ENCODE measurements at places on chromosomes 11 and 22.

- DNase-seq: no peak
Measured at GRCh38 chr11:20226933-20227332, 66.7 kb upstream of the DBX1 start.

- DNase-seq: no peak
Measured at GRCh38 chr11:44661311-44661717, 65.4 kb upstream of the TSPAN18 start.

DNA sequence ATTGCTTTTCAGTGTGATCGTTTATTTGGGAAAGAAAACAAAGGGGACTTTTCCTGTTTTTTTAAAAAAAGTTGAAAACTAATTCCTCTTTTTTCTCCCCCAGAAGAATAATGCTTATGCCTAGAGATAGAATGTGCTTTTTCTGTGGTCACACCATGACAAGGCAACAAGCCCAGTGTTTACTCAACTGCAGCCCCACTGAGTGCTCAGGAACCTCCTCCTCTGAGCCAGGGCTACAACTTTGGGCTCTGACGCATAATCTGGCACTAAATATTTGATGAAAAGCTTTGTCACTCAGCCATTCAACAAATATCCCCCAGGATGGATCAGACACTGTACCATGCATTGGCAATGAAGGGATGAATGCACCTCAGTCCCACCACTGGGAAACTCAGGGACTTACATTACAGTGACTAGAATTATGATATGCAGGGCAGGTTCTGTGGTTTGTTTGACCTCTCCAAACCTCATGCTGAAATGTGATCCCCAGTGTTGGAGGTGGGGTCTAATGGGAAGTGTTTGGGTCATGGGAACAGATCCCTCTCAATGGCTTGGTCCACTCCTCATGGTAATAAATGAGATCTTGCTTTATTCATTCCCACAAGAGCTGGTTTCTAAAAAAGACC is 155.9 kb downstream of the CCDC34 start:
- DNase-seq: no peak

- DNase-seq: no peak
Measured at GRCh38 chr11:96204366-96204659, 138.7 kb downstream of the MAML2 start.

- no peak for DNase-seq
Measured at GRCh38 chr22:38793317-38793716, 626 bp downstream of the DNAL4 start.

GRCh38 chr22:38069372-38070249 is 12.4 kb downstream of the PICK1 start:
- DNase-seq: peak; percentile 8

- DNase-seq: no peak
Measured at GRCh38 chr11:40882301-40882700, 577.2 kb downstream of the LRRC4C start.

DNA sequence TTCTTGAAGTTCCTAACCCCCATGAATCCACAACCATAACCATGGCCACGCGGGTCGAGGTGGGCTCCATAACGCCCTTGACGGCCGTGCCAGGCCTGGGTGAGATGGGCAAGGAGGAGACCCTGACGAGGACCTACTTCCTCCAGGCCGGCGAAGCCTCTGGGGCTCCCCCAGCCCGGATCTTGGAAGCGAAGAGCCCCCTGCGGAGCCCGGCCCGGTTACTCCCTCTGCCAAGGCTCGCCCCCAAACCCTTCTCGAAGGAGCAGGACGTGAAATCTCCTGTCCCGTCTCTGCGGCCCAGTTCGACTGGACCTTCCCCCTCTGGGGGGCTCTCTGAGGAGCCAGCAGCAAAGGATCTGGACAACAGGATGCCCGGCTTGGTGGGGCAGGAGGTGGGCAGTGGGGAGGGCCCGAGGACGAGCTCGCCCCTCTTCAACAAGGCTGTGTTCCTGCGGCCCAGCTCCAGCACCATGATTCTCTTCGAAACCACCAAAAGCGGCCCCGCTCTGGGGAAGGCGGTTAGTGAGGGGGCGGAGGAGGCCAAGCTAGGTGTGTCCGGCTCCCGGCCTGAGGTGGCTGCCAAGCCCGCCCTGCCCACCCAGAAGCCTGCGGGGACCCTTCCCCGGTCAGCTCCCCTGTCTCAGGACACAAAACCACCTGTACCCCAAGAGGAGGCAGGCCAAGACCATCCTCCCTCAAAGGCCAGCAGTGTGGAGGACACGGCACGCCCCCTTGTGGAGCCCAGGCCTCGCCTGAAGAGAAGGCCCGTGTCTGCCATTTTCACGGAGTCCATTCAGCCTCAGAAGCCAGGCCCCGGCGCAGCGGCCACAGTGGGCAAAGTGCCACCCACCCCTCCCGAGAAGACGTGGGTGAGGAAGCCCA is 75.7 kb downstream of the KIAA1671 start:
- DNase-seq: no peak

GRCh38 chr22:36658900-36659299 is 44.7 kb downstream of the CACNG2 start:
- peak; percentile 2 for DNase-seq

DNA sequence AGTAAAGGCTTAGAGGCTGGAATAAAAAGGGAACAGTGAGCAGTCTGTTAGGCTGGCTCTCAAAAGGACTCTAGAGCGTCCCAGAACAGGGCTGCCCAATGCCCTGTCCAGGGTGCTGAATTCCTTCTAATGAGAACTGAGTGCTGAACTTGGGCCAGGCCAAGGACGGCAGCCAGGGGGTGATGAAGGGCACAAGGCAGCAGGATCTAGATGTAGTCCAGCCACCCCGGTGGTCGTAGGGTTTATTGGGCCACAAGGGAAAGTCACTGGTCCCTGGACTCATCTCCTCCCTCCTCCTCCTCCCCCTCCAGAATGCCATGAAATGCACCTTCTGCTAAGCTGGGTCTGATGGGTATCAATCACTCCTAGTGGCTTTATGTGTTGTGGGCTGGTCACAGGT is 19.2 kb downstream of the NPTXR start:
- peak; percentile 75 for DNase-seq

DNA sequence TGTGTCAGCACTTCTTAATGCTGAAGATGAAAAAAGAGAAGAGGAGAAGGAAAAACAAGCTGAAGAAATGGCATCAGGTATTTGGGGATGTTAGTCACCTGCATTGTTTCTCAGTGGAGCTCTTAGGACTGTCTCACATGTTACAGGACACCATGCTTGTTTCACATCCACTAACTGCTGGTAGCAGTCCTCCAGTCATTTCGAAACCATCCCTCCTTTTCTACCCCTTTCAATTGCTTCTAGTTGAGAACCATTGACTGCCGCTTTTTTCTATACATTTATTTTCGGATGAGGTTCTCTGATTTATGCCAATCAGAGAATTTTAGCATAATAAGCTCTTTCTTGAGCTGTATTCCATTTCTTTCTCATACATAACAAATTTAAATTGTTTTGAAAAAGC is 21.5 kb downstream of the BIRC2 start:
- no peak for DNase-seq

- DNase-seq: peak; percentile 6
Measured at GRCh38 chr11:107669191-107669740, 42.6 kb downstream of the SLN start.

DNA sequence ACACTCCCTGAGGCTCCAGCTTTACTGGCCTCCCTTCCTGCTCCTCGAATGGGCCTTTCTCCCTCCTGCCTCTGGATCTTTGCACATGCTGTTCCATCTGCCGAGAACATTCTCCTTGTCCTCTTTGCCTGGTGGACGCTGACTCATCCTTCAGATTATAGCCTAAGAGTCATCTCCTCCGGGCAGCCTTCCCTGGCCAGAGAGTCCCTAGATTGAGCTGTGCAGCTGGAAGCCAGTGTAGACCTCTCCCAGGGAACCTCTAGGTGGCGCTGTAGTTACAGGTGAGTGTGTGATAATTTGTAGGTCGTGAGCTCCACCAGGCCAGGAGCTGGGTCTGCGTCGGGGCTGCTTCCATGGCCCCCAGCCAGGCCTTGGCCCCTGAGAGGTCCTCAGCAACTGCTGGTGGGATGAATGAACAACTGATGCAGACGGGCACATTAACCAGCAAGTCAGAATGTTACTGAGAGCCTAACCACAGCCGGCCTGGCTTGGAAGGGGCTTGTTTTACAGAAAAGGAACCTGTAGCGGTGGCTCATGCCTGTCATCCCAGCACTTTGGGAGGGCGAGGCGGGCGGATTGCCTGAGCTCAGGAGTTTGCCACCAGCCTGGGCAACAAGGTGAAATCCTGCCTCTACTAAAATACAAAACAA is 8.7 kb downstream of the PNPLA5 start:
- DNase-seq: peak; percentile 68

GRCh38 chr11:112745973-112746372 is 215.2 kb upstream of the NCAM1 start:
- DNase-seq: no peak

GRCh38 chr11:59818572-59818971 is 8.0 kb upstream of the MRPL16 start:
- no peak for DNase-seq

- DNase-seq: peak; percentile 77
Measured at GRCh38 chr11:75602951-75603350, 40.9 kb downstream of the SERPINH1 start.

GRCh38 chr11:14622223-14622954 is 21.2 kb upstream of the PDE3B start:
- no peak for DNase-seq

- DNase-seq: no peak
Measured at GRCh38 chr11:70642266-70642665, 243.9 kb downstream of the CTTN start.

- DNase-seq: no peak
Measured at GRCh38 chr22:39955675-39956074, 4.5 kb upstream of the TMA7B start.

DNA sequence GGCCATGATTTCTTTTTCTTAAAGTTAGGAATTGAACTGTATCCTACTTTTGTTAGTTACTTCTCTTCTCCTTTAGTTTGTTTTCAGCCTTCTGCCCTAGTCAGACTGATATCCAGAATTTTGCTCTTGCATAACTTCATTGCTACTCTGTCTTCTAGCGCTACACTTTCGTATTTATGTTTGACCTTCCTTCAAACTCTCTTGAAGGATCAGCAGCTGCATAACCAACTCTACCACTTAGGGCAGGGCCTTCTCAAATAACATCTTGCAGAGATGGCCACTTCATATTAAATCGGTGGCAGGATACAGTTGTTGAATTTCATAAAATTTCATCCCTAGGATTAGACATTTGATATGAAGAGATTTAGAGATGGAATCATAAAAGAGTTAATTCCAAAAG is 43.9 kb downstream of the KDM2A start:
- no peak for DNase-seq

GRCh38 chr22:19178065-19178656 is 375 bp downstream of the SLC25A1 start:
- DNase-seq: no peak

GRCh38 chr11:22809893-22810292 is 19.7 kb downstream of the SVIP start:
- DNase-seq: no peak

DNA sequence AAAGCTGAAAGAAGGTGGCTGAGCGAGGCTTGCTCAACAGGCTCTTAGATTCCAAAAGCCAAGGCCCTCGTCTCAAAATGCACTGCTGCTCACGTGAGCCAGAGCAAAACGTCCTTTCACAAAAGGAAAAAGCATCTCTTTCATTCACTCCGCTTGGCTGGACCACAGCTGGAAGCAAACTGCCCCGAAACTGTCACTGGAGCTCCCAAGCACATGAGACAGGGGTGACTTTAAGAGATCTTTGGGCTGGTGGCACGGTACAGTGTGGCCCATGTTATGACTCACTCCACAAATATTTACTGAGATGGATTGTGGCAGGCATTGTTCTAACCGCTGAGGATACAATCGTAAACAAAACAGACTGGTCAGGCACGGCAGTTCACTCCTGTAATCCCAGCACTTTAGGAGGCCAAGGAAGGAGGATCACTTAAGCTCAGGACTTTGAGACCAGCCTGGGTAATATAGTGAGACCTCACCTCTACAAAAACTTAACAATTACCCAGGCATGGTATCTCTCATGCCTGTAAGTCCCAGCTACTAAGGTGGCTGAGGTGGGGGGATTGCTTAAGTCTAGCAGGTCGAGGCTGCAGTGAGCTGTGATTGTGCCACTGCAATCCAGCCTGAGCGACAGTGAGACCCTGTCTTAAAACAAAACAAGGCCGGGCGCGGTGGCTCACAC is 3.6 kb downstream of the PLA2G6 start:
- DNase-seq: peak; percentile 77

DNA sequence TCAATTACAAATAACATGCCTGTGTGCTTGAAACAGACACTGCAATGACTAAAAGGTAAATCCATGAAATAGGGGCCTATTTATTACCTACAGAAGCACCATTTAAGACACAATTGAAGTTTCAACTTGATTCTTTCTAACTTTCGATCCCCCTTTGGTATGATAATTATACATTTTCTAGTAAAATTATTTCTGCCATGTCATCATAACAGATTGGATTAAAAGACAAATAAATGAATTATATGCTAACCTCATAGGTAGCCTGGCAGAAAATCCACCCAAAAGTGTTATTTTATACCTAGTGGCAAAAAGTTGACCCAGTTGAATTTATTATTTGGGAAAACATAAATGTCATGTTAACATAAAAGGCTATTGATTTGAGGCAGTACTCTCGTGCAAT is 241.1 kb downstream of the RAB38 start:
- DNase-seq: no peak

DNA sequence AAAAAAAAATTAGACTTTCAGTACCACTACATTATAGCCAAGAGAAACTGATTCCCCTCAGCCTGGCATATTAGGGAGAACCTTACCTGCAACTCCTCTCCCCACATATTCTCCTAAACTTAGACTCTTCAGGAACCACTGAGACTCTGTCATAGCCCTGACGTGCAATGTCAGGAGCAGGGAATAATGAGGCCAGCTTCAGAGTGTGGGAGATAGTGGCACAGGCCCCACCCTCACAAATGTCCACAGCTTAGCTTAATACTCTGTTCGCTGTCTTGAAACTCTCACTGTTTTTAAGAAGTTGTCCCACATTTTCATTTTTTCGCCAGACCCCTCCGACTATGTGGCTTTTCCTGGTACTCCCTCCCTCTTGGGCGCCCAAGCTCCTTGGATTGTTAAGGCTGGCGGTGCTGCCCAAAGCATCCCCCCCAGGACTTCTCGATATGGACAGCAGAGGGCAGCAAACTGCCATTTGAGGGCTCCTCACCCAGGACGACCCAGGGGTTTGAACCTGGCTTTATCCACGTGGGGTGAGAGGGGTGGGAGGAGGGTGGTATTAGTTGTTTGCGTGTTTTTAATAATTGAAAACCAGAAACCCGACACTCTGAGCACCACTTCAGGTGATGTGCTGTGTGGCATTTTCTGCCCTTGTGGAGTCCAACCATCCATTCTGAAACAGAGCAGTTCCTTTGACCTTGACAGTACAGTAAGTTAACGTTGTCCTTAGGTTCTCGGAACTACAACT is 45.2 kb upstream of the RASSF10 start:
- peak; percentile 64 for DNase-seq

Data from fibroblast of skin of right biceps (primary cell).